IMR-90 (cell line): ENCODE measurements at places on chromosomes 5 and 9. TPM values are rescaled to one million over a fixed set of nuclear protein-coding genes. Genes with fewer than 3 reads are reported as not detected.

Gene SPATA31E1
- not detected in 2 replicates for total RNA-seq

Gene TERT
- not detected in 2 replicates for total RNA-seq

Gene LMX1B
- not detected in 2 replicates for total RNA-seq

Gene DDX31
- total RNA-seq = 12.5 and 14.0 TPM in 2 replicates

Gene MED22
- 6.9 and 7.9 TPM in 2 replicates for total RNA-seq

Gene PCDH12
- under 0.01 and 0.18 TPM in 2 replicates for total RNA-seq

Gene SMIM33
- not detected in 2 replicates for total RNA-seq
